Kidney tubule cell (primary cell): ENCODE measurements at places on chromosomes 11 and 22.

- peak; percentile 30 for DNase-seq
Observed at GRCh38 chr22:37808294-37808657, 542 bp downstream of the GCAT start.

GRCh38 chr22:44348971-44349560, 36.3 kb upstream of the SHISAL1 start:
- DNase-seq, result no peak

DNA sequence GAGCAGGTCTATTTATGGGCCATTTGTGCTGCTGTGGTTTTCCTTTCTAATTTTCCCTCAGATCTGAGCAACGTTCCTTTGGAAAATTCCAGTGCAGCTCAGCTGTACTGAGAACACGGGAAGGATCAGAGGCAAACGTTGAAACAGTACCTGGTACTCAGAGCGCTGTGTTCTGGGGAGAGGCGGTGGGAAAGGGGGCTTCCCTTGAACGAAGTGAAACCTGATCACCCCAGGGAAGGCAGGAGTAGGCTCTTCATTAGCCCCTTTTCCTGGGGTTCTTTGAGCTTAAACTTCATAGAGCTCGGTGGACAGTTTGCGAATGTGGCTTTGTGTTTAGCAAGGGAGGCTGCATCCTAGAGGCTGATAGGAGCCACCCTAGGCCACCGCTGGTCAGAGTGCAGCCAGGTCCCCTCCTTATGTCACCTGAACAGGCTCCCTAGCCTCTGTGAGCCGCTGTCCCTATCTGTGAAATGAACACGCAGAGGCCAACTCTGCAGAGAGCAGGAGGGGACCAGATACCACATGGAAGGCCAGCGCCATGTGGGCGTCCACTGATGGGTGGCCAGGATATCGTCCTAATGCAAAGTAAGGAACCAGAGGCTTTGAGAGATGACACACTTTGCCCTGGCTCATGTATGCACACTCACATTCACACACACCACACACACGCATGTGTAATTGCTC, 1464.8 kb downstream of the BRD1 start:
- no peak for DNase-seq

GRCh38 chr11:362642-363442, 6.5 kb upstream of the B4GALNT4 start:
- no peak for DNase-seq

DNA sequence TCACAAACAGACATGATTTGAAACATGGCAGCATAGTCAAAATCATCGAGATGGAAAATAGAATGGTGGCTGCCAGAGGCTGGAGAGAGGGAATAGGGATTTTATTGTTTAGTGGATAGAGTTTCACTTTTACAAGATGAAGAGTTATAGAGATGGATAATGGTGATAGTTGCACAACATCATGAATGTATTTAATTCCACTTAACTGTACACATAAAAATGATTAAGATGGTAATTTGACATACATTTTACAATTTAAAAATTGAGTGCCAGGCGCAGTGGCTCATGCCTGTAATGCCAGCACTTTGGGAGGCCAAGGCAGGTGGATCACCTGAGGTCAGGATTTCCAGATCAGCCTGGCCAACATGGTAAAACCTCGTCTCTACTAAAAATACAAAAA, 21.2 kb downstream of the TTC28 start:
- DNase-seq, result no peak

GRCh38 chr11:102407901-102408300, 44.7 kb downstream of the TMEM123 start:
- DNase-seq, result no peak

GRCh38 chr11:121522043-121522941, 69.5 kb upstream of the SORL1-AS1 start:
- no peak for DNase-seq

DNA sequence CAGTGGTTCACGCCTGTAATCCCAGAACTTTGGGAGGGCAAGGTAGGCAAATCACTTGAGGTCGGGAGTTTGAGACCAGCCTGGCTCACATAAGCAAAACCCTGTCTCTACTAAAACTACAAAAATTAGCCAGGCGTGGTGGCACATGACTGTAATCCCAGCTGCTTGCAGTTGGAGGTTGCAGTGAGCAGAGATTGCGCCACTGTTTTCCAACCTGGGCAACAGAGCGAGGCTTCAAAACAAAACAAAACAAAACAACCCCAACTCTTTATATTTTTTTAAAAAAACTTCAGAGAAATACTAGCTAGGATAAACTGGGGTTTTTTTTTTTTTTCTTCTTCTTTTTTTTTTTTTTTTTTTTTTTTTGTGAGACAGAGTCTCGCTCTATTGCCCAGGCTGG, 31.8 kb upstream of the RAPSN start:
- no peak for DNase-seq

- no peak for DNase-seq
Observed at GRCh38 chr11:133243832-133244231, 288.5 kb downstream of the OPCML start.

- DNase-seq, result no peak
Observed at GRCh38 chr11:61042961-61043540, 59.2 kb upstream of the CD5 start.

DNA sequence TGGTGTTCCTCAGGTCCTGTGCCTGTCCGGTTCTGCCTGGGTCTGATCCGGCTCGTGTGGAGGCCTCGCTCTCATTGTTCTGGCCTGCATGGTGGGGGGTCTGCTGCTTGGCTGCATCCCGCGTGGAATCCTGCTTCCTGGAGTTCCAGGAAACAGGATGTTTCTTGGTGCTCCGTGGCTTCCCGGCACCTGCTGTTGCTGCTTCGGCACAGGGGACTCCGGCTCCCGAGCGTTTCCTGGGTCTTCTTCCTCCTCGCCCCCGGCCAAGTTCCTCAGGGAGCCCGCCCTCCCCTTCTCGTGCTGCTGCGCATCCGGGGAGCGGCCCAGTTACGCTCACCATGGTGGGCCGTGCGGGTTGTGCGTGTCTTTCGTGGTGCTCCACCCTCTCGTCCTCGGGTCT, 29.9 kb downstream of the GLB1L2 start:
- DNase-seq, result no peak

DNA sequence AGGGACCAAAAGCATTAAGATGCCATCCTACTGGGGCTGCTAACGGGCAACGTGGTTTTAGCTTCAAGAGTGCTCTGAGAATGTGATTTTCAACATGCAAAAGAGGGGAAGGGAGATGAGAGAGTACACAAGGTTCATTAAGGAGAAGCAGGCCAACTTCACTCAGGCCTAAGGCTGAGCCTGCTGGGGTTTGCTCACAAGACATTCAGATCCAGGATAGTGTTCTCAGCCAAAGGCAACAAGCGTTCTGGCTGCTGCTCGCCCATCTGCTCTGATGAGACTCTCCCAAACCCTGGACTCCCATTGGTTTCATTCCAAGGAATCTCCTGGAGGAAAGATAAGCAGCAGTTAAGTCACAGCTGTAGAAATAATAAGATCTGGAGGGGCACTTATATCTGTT, 23.6 kb upstream of the UPB1 start:
- DNase-seq, result no peak

GRCh38 chr11:33704240-33705002, 3.8 kb upstream of the C11orf91 start:
- no peak for DNase-seq

- no peak for DNase-seq
Observed at GRCh38 chr11:47285969-47286770, 16.2 kb downstream of the MADD start.

DNA sequence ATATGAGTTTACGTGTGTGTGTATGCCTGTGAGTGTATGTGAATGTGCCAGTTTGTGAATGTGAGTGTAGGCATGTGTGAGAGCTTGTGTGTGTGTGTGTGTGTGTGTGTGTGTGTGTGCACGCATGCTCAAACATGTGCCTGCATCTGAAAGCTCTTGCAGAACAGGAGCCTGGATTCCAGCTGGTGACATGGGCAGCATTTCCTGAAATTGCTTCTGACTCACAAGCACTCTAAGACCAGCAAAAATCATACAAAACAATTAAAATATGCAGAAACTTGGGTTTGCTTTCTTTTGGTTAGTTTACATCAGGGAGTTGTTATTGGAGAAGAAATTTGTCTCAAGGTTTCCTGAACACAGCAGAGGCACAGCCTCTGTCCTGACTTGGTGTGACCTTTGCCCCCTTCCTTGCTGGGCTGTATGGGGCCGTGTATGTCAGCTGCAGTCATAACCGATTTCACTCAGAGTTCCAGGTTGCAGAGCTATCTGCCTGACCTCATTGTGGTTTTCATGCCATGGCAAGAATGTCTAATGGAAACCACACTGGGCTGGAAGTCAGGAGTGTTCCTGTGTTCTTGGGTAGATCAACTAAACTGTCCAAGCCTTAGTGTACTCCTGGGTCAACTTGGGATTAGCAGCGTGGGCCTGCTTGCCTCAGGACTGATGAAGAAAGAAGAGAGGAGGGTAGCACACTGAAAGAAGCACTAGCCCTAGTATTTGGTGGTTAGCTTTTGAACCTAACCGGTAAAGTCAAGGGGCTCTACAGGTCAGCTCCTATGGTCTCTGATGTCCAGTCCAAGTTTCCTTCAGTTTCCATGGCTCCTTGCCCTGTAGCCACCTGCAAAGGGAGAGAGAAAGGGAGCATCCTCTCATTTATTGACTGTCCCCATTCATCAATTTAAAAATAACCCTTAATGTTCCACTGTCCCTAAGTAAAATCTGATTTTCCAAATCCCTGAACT, 143.7 kb downstream of the SNX19 start:
- DNase-seq, result peak; percentile 94

- no peak for DNase-seq
Observed at GRCh38 chr22:37862570-37863325, 13.5 kb downstream of the EIF3L start.

DNA sequence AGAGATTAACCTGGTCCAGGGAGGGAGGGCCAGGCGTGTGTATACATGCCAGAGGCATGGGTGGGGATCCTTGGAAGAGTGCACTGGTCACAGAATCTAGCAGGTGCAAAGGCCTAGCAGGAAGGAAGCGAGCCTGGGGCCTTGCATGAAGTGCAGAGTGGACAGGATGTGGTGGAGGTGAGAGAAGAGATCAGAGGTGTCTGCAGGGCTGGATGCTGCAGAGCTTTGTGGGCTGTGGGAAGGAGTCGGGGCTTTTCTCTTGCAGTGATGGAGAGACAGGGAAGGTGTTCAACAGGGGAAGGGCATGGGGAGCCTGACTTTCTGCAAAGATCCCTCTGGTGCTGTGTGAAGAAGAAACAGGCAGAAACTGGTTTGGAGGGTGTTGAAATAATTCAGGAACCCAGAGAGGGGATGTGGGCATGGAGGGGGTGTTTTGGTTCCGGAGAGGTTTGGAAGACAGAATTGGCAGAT, 2.5 kb upstream of the TPST2 start:
- DNase-seq, result no peak

- DNase-seq, result no peak
Observed at GRCh38 chr11:92125321-92125720, 99.3 kb upstream of the FAT3 start.

DNA sequence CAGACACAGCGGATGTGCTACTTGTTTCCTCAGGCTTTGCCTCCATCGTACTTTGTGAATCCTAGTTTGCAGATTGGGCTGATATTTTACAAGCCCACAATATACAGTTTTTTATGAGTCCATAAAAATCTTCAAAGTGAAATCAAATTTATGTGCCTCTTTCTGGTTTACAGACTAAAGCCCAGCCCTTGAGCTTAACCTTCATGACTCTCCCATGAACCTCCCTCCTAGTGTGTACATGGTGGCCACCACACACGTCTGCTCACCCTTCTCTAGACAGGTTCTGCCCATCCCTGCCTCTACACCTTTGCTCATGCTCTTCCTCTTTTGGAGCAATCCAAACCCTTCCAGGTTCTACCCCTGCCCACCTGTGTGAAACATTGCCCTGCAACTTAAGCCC, 129.4 kb downstream of the TENM4 start:
- DNase-seq, result no peak

- DNase-seq, result peak; percentile 71
Observed at GRCh38 chr11:56783448-56784041, 35.0 kb upstream of the OR9G4 start.

DNA sequence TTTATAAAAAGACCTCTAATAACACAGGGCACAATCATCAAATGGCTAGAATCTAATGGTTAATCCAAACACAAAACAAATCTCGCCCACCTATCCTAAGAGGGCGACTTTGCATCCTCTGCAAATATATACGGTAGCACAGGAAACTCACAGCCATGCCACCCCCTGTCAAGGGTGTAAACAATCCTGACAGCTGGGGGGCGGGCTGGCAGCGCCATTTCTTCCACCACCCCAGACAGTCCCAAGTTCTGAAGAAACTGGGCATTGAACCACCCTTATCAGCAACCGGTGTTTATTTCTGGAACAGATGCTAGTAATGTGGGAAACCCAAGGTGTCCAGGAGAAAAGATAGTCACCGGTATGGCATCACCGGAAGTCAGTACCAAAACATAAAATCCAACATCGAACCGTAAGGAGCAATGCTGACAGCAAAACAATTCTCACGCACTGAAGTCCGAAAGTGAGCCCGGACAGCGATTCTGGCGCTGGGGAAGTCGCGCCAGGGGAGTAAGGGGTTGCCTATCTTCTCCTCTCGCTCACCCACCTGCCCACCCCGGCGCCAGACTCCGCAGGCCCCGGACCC, 825 bp downstream of the FBXO3 start:
- peak; percentile 26 for DNase-seq

DNA sequence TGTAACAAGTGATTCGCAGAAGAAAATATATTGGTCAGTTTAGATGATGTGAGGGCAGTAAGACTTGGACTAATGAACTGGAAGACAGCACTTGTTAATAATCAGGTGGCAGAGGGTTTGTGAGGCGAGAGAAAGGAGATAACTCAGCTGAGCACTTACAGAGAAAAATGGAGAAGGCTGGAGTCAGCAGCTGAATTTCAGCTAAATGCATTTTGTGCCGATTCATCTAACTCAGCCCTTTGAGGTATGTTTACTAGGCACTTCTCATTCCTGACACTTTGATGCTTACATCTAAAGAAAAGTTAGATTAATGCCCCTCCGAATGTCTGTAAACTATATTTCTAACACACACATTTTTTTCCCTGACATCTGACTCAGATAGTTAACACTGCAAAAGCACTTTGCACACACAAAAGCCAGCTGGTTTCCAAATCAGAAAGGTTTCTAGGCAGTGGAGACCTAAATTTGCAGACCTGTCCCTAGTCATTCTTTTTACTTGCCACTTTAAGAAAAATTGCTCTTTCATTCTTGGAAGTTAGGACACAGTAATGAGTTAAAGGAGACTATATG, 859.5 kb upstream of the CCDC90B start:
- DNase-seq, result no peak

DNA sequence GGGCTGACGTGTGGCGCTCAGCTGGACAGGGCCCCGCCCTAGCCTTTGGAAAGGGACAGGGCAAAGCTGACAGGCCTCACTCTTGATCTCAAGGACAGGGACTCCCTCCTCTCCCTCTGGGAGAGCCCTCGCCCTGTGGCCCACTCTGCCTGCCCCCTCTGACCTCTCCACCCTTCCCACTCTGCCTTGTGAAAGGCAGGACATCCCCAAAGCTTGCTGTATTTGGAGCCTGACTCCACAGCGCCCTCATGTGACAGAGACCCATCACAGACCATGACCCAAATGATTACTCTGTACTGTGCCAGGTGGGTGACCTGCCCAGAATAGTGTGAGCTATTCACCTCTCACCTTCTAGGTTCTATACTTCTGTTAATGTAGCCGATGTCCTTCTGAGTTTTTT, 18.8 kb downstream of the P2RY2 start:
- DNase-seq, result peak; percentile 48

GRCh38 chr11:61962213-61963015, 5.0 kb downstream of the FTH1 start:
- DNase-seq, result no peak
